ENCODE measurements at places on chromosomes 16 and 17.

DNA sequence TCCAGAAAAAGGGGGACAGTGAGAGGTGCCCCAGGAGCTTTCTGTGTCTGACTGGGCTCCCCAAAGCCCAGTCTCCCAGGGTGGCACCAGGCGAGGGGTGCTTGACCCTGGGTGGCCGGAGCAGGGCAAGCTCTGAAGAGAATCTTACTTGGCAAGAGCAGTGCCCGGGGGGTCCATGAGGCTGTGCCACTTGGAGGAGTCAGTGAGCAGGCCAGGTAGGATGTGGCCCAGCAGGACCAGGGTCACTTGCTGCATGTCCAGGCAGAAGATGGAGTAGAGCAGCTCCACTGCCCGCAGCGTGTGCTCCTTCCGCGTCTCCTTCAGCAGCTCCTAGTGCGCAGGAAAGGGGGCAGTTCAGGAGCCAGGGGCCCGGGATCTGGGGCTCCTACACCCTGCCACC is 7.3 kb downstream of the CSF3 start:
- no peak for DNase-seq

- no peak for DNase-seq
These were observed 1.2 kb upstream of the SECTM1 start for GRCh38 chr17:82334622-82335394.

- DNase-seq: no peak
These were observed 174.2 kb downstream of the SEC14L1 start for GRCh38 chr17:77315010-77315409.

GRCh38 chr16:48374255-48374654 is 11.0 kb downstream of the SIAH1 start:
- no peak for DNase-seq

- DNase-seq: no peak
These were observed 9.3 kb downstream of the ADORA2B start for GRCh38 chr17:15954222-15954621.

DNA sequence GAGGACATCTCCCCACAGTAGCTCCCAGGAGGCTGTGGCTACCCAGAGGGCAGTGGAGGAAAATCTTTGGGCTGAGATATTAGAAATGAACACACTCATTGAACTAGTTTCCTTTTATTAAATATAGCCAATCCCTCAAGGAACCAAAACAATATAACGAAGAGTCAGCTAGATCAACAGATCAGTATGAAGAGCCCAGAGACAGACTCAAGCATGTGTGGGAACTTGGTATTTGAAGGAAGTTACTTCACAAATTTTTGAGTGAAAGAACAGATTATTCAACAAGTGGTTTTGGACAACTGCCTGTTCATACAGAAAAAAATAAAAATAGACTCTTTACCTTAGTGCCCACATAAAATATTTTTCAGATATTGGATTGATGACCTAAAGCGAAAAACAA is 183.6 kb upstream of the PMFBP1 start:
- no peak for DNase-seq

GRCh38 chr17:81109957-81110356 is 55.4 kb upstream of the PVALEF start:
- DNase-seq: no peak

DNA sequence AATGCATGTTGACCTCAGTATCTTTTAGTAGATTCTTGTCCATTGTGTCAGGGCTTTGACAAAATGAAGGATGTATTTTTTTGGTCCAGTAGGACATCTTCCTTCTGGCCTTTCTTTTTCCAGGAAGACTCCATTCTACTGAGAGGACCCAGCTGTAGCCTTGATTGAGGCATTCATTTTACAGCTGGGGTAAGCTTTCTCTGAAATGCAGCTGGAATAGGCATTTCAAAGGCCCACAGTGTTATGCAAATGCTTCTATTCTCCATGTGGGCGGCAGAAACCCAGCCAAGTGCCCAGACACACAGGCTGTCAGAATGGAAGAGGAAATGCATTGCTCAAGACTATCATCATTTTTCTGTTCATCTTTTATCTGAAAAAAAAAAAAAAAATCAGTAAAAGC is 629.0 kb upstream of the CDH8 start:
- DNase-seq: no peak

GRCh38 chr17:4635823-4636375 is 5.6 kb downstream of the ALOX15 start:
- no peak for DNase-seq

GRCh38 chr17:38693700-38694329 is 11.3 kb upstream of the MLLT6 start:
- no peak for DNase-seq

- DNase-seq: no peak
These were observed 854.1 kb downstream of the KCNJ2 start for GRCh38 chr17:71023249-71024030.

DNA sequence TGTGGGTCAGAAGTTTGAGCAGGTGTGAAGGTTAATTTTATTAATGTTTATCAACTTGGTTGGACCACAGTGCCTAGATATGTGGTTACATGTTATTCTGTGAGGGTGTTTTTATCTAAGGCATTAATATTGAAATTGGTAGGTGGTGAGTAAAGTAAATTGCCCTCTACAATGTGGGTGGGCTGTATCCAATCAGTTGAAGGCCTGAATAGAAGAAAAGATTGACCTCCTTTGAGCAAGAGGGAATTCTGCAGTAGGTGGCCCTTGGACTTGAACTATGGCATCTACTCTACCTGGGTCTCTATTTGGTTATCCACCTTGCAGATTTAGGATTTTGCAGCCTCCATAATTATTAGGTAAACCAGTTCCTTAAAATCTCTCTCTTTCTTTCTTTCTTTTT is 356.8 kb upstream of the EEF2KMT start:
- no peak for DNase-seq

- no peak for DNase-seq
These were observed 46.8 kb downstream of the FOXK2 start for GRCh38 chr17:82566129-82566960.

DNA sequence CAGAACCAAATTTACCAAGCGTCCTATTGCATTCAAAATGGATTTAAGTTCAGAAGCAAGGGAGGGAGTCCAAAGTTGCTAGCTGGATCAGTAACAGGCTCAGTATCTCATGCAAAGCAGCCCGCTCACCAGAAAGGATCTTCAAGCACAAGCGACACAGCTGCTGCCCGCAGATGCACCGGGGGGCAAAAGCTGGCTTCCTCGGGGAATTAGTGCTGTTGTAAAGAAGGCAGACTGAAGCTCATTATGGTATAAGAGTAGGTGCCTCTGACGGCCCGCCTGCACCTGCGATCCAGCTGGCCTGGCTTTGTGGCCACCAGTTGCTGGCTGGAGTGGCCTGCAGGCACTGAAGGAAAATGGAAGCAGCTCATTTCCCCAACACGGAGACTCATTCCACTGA is 128.4 kb upstream of the RCVRN start:
- no peak for DNase-seq

DNA sequence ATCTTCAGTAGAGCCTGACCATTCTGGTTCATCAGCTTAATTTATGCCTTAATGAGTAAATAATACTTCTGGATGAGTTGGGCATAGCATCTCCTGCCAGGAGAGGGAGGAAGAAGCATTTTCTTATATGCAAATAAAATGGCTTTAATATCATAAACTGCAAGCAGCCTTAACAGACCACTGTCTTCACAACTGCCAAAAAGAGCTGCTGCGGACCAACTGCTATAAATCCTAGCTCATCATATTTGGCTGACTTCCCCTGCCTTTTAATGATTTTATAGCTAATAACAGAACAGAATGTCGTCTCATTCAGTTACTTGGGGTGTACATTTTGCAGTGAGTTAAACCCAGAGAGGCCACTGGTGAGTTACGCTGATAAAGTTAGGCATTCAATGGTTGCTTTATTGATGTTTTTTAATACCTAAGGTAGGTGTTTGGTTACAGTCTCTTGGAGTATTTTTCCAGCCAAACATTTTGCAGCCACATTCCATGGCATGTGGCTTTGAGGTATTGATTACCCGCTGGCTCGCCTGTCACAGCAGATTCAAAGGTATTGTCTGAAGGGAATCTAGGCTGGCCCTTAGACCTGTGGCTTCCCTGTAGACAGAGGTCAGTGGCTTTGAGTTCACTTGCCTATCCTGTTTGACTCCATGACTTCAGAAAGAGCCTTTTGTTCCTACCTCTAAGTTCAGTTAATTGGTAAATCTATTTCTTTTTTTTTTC is 16.4 kb downstream of the FAM20A start:
- no peak for DNase-seq

GRCh38 chr17:58507123-58507634 is 7.3 kb downstream of the MTMR4 start:
- no peak for DNase-seq

DNA sequence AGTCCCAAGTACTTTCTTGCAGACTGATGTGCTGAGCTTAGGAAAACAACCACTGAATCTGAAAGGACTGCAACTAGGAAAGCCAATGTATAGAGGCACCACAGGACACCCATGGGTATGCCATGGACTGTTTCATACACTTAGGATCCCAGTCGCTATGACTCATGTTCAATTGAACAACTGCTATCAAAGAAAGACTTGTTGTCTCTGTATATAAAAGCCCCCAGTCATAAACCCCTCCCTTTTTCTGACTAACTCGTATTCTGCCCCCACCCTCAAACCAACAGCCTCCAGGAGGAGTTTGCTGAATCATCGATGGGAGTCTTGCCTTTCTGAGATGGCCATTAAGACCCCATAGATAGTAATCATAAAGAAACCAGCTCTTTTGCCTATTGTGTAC is 205.4 kb downstream of the ANKFN1 start:
- no peak for DNase-seq

DNA sequence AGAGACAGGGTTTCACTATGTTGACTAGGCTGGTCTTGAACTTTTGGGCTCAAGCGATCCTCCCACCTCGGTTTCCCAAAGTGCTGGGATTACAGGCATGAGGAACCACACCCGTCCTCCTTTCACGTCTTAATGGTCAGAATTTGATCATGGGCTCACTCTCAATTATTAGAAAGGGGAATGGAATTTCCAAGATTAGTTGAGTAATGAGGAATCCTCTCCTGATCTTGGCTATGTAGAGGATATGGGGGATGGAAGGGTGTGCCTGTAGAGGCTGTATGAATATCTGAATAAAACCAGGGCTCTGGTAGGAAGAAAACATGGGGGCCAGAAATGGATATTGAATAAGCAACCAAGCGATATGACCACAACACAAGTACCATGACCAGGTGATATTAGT is 25.9 kb upstream of the SMURF2 start:
- no peak for DNase-seq

GRCh38 chr16:86117235-86117634 is 218.3 kb downstream of the IRF8 start:
- DNase-seq: no peak

DNA sequence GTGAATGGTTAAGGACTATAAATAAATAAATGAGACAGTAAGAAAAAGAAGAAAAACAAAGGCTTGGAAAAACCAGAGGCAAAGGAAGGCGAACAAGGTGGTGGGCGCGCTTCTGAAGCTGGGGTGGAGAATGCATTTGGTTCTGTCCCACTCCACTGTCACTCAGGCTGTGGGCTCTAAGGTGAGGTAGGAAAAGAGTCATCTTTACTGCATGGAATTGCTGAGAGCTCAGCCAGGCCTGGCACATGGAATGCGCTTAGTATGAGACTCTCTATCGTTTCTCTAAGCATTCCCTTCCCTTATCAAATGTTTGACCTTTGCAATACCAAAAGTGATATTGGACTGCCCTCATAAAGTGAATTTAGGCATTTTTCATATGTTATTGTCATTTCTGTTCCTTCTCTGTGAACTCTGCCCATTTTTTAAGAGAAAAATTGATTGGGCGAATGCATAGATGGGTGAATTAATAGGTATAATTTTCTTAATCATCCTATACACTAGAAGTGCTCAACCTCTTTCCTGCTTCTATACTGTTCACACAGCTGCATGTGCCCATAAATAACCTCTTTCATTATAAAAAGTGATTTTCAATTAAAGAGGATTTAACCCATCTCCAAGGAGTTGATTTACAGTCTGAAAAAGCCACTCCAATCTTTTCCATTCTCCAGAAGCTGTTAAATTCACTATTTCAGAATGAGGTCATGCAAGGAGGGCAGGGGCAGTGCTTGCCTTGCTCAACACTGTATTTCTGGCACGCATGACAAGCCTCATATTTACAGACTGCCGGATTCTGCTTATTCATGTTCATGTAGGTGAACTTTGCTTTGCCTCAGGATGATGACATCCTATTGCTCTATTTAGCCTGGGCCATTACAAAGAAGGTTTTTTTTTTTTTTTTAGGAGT is 87.7 kb downstream of the MYH10 start:
- no peak for DNase-seq

DNA sequence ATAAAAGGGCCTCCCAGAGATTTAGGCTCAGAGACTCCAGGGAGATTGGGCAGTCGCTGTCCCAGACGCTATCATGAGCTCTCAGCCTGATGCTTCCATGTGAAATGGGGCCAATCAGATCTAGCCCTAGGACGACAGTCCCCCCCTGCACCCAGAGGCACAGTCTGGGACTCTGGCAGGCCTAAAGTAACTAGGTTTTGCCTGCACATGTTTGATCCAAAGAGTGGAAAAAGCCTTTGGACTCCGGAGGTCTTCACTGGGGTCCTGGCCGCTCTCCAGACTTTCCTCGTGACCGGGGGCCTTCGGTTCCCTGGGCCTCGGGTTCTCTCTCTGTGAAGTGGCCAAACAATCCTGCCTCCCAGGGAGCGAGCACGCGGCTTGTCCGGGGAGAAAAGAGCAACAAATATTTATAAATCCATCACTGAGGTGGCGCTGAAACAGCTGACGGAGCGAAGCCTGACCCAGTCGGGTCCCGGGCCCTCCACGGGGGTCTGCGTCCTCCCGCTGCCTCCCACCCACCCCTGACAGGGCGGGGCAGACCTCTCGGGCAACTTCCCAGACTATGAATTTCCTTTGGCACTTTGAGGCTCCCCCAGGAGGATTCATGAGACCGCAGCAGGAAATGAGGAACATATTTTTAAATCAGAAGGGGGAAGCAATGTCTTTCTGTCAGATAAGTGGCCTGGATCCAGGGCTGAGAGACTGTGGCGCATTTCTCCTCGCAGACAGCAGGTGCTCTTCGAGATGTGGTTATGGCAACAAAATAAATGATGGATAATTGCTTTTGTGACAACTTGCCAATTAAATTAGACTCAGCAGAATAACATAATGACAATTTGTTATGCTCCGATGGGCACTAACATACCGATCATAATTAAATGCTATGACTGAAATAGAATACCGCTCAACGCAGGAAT is 38.9 kb downstream of the MRPS23 start:
- no peak for DNase-seq

- no peak for DNase-seq
These were observed 17.5 kb upstream of the MT4 start for GRCh38 chr16:56547120-56547948.

All from activated CD4-positive, alpha-beta T cell treated with anti-CD3 and anti-CD28 coated beads, Interleukin-2, amount 50 U/mL, for 1 hour (primary cell).